ENCODE measurements at places on chromosomes 1 and 21.

- DNase-seq: no peak
Measured at GRCh38 chr1:238777551-238777950, 608.8 kb upstream of the CHRM3 start.

- no peak for DNase-seq
Measured at GRCh38 chr1:237556911-237557310, 333.8 kb downstream of the ZP4 start.

DNA sequence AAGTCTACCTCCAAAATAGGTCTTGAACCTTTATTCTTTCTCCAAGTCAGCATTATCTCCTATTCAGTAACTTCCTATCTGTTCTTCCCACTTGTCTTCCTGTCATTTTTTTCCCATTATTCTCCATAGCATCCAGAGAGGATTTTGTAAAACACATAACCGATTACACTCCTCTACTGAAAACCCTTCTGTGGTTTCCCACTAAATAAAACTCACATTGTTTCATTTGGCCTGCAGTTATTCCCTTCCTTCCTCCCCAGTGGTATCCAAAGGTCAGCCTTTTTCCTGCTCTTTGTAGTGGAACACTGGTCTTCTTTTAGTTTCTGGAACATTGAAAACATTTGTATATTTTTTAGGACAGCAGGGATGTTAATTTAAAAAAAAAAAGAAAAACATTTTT, 266.0 kb downstream of the GPR52 start:
- no peak for DNase-seq

DNA sequence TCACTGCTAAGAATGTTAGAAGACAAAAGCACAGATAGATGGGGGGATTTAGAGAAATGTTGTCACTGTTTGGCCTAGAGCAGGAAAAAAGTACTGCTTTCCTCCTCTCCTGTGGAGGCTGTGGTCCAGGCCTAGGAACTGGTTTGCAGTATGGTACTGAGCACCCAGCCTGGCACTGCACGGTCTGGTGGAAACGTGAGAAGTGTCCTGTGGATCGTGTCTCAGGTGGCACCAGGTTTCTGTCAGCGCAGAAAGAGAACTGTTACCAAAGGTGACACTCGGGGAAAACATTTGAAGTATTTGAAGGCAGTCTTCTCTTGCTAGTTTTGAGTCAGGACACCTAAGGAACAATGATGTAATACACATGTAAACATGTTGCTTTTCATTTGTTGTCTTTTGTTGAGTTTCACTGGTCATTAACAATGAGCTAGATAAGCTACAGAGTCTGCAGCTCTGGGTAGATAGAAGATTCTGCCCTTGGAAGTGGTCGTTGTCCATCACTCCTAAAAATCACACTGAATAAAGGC, 63.0 kb downstream of the B3GALNT2 start:
- DNase-seq: no peak

- DNase-seq: no peak
Measured at GRCh38 chr1:57489358-57490036, 65.6 kb upstream of the DAB1 start.

- no peak for DNase-seq
Measured at GRCh38 chr1:62029704-62030103, 164.9 kb upstream of the L1TD1 start.

- DNase-seq: no peak
Measured at GRCh38 chr1:111195002-111195684, 5.3 kb downstream of the DENND2D start.

GRCh38 chr1:235100194-235100772, 28.4 kb downstream of the TOMM20 start:
- no peak for DNase-seq

DNA sequence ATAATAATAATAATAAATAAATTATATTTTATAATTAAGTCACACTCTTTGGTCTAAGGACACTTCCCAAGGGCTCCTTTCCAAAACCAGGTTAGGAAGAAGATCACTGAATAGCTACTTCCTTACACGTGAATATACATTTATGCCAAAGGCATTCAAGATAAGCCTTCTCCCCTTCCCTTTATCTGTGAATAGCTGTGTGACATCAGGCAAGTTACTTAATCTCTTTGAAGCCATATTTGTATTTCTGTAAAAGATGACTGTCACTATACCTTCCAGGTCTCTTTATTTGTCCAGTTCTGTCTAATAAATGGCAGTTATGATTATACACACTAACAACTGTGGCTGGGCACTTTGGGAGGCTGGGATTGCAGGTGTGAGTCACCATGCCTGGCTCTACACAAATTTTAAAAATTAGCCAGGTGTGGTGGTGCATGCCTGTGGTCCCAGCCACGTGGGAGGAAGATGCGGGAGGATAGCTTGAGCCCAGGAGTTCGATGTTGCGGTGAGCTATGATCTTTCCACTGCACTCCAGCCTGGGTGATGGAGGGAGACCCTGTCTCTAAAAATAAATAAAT, 5.5 kb upstream of the RNF11 start:
- no peak for DNase-seq

DNA sequence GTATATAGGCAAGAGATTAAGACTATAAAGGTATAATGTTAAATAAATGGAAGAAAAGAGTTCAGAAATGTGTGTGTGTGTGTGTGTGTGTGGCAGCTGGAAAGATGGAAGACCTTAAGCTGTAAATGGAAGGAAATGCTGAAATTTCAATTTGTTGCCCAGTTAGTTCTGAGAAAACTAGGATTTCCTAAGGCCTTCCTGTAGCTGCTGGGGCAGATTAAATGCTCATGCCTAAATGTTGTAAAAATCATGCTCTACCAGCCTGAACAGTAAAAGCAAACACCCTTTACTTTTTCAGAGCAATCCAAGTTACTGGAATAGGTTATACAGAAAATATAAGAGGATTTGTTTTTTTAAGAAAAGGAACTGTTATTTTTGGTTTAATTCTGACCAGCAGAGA, 8.3 kb downstream of the ADCY10 start:
- DNase-seq: no peak

GRCh38 chr1:96980448-96980847, 258.9 kb downstream of the PTBP2 start:
- DNase-seq: no peak

DNA sequence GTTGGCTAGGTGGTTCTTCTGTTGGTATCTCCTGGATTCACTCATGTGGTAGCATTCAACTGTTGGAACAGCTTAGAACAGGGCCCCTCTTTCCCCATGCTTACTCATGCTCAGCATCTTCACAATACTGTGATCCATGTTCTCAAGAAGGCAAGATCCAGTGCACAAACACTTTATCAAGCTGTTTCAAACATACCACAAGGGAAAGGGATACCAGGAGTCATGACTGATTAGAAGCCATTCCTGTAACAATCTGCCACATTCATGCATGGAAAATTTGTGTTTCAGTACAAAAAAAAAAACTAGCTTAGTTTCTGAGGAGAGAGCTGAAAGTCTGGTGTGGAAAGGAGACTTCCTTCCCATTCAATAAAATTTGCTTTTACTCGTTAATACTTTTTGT, 169.8 kb upstream of the CACYBP start:
- no peak for DNase-seq

GRCh38 chr1:101769520-101769919, 227.2 kb downstream of the OLFM3 start:
- no peak for DNase-seq

DNA sequence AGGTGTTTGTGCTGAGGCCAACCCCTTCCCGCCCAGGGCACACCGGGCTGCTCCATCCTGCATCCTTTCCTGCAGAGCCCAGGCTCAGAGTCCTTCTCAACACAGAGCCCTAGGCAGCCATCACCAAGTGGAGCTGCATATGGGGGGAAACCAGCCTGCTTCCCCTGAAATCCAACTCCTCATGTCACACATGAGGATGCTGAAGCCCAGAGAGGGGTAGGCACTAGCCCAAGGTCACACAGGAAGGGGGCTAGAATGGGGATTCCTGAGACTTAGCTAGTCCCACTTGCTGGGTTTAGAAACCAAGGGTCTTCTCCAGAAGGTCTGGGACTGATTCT, 5.5 kb upstream of the TNFRSF1B start:
- no peak for DNase-seq

GRCh38 chr1:152481869-152482664, 28.5 kb upstream of the LCE5A start:
- DNase-seq: no peak

GRCh38 chr1:97298966-97299365, 577.4 kb downstream of the PTBP2 start:
- no peak for DNase-seq

DNA sequence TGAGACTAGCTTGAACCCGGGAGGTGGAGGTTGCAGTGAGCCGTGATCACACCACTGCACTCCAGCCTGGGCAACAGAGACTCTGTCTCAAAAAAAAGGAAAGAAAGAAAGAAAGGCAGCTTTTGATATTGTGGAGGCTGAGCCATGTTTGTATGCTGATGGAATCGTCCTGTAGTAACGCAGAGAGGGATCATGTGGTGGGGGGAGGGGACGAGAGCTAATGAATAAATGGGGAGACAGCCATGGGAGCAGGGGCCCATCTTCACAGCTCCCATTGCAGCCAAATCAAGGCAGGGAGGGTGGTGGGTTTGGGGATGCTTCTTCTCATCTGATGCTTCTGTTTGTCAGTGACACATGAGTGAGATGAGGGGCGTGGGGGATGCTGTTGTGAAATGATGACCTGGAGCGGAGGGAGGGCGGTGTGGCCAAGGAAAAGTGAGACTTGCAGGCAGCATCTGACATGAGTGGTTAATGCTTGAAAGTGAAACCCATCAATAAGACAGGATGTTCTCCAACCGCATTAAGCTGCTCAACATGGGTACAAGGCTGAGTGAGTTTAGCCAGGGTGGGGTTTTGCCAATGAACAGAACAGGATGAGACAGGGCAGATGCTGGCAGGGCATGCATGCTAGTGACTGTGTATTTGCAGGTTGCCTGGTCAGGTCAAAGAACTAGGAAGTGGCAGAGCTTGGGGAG, 16.7 kb downstream of the SPATA21 start:
- DNase-seq: no peak

DNA sequence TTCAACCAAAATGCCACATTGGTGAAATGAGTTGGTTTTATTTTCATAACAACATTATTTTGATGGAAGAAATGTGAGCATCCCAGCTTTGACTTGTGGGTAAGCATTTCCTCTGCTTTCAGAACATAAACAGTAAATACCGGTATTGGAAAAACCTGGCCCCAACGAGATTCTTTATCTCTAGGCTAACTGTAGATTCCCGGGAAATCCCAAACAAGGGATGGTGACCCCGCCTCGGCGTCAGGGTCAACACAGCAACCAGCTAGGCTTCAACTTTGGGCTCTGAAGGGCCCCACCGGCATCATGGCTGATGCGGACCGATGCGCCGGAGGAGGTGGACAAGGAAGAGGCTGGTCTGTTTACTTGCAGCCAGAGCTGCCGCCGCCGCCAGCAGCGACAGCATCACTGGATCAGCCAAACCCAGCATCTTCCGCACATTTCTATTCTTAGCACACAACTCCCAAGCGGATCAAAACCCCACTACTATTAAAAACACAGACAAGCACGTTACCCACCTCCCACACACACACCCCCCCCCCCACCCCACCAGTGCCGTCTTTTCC, 1.1 kb downstream of the AKT3 start:
- DNase-seq: peak; percentile 15

DNA sequence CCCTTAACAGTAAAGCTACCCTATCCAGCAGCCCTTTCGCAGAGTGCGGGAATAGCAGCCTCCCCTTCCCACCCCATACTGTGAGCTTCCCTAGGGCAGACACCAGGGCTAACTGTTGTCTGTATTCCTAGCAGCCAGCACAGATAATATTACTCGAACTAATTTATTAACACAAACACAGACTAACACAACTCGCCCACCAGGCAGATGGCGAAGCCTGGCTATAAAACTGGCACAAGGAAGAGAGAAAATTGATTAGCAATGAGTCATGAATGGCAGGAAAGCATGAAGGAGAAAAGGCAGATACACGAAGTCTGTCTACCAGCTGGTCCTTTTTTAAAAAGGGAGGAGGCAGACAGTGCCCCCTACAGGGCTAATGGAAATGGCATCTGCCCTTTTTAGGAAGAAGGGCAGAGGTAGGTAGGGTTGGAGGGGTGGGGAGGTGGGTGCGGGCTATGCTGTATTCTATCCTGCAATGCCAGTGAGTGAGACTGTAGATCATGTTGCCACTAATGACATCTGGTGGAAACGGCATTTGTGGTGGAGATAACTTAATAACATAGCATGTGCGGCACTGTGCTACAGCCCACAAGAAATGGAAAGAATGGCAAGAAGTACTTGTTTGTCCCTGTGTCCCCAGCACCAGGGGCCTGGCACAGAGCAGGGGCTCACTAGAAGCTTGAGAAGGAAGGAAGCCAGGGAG, 30.6 kb upstream of the CTPS1 start:
- peak; percentile 19 for DNase-seq

DNA sequence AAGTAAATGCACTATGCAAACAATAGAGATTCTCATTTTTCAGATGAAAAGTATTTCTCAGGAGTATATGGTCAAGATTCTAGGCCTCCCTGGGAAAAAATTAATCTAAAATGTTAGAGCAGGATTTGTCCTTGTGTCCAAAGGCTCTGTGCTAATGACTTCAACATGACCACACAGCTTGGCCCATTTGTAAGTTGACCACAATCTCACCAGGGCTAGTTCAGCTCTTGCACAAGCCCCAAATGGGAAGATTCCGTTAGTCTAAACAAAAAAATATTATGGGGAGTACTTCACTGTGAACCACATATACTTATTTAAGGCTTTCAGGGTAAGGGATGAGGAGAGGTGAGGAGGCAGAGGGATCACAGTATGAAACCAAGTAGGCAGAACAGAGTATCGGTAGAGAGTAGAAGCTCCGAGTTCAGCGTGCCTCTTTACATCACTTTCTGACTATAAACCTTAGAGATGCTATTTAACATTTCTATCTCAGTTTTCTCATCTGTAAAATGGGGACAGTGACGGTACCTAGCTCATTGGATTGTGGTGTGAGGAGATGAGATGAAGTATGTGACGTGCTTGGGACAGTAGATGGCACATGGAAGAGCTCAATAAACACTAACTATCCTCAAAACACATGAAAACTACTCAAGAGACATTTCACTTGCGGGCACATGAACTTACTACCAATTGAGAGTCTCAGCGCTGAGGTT, 37.8 kb upstream of the CTTNBP2NL start:
- no peak for DNase-seq

- DNase-seq: no peak
Measured at GRCh38 chr1:59143133-59143487, 153.8 kb upstream of the FGGY start.

GRCh38 chr1:42961312-42962091, 2.8 kb upstream of the SLC2A1 start:
- no peak for DNase-seq

GRCh38 chr21:28927130-28927529, 65.5 kb downstream of the LTN1 start:
- DNase-seq: no peak

DNA sequence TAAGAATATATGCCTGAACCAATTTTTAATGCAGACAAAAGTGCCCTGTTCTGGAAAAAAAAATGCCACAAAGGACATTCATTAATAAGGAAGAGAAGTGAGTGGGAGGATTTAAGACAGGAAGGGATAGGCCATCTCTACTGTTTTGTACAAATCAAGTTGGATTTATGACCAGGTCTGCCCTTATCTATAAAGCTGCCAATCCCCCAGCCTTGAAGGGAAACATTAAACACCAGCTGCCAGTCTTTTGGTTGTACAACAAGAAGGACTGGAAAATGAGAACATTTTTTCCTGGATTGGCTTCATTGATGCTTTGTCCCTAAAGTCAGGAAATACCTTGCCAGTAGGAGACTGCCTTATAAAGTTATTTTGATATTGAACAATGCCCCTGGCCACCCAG, 444.0 kb downstream of the NPHP4 start:
- no peak for DNase-seq
